ENCODE measurements at places on chromosomes 16 and 17. TPM values are rescaled to one million over a fixed set of nuclear protein-coding genes. Genes with fewer than 3 reads are reported as not detected.

DNA sequence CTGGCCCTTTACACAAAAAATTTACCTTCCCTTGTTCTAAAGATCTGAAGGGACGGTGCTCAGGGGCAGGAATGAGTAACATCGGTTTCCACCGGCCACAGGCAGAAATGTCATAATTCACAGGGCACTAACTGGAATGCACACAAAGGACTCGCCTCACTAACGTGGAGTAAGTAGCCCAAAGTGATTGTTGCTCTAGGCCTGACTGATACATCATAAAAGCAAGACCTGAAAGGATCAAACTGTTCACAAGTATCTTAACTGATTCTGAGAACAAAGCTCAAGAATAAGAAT, 8.9 kb upstream of the TCF25 start:
- H3K4me3 ChIP-seq = no peak overlapping the region
- peaks cover 18% of the 10 kb centered on the region for H3K4me1 ChIP-seq
- H3K27ac ChIP-seq = peak overlapping the region; percentile 66
- H3K27me3 ChIP-seq = no peaks in the 10 kb centered on the region

DNA sequence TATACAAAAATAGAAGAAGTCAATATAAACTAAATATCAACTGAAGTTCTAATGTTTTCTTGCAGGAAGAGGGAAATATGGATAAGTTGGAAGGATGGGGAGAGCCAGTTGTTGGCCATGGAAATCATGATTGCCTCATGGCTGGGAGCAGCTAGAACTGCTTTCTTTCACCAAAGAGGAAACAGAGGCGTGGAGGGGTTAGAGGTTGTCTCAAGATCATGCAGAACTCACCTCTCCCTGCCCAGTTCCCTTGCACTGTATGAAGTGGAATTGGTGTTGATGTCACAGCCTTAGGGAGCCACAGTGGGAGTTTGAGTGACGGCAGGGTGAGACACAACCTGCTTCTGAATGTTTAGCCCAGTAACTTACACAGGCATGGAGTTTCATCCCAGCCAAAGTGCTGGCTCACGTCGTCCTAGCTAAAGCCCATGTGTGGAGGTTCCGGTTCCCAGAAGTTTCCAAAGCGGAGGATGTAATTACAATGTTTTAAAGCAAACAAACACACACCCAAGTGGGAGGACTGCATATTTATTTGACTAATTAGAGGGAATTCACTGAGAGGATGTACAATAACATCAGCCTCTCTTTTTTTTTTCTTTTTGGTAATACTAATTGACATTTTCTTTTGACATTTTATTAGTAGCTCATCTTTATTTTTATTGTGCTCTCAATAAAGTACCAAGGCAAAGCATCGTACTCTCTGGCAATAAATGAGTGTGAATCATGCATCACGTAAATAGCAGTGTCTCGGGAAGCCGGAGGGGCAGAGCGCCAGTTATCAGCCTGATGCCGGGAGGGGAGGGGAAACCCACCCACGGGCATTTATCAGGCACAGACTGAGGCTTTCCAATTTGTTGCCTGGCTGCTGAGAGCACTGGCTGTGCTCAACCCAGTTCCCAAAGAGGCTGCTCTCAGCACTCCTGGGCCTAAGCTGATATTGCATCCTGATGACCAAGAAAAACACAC, 118.7 kb upstream of the CDH5 start:
- H3K27ac ChIP-seq = no peak overlapping the region
- H3K4me3 ChIP-seq = no peak overlapping the region
- ATAC-seq = peak; percentile 73
- H3K27me3 ChIP-seq = no peaks in the 10 kb centered on the region

DNA sequence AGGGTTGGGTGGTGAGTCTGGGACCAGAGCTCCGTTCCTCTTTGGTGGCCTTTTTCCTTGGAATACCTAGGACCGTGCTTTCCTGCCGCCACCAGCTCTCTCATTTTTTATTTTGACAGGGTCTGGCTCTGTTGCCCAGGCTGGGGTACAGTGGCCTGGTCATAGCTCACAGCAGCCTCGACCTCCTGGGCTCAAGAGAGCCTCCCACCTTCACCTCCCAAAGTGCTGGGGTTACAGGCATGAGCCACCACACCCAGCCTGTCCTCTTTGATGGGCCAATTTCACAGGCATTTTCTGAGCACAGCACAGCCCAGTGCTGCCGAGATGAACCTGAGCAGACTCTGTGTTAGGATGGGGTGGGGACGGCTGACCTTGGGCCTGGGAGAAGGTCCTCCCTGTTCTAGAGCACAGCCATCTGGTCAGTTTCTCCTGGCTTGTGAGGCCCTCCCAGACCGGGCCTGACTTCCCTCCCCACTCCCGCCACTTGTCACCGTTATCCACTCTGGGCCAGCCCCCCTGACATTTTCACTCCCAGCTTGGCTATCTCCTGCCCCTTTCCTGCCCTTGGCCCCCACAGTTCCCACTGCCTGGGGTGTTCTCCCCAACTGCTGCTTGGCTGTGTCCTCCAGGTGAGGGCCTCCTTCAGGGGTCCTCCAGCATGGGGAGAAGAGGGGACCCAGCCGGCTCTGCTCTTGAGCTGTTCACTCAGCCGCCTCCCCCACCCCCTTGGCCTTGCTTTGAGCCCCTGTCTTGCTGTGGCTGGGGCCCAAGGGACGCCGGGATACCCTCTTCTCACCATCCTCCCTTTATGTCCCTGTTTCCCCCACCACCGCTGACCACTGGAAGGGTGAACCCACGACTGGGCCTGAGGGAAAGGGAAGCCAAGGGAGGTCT, 5.0 kb downstream of the ADCY7 start:
- H3K4me1 ChIP-seq = no peaks in the 10 kb centered on the region
- H3K36me3 ChIP-seq = no peaks in the 10 kb centered on the region
- H3K27ac ChIP-seq = no peak overlapping the region
- ATAC-seq = no peak
- no peak overlapping the region for H3K4me3 ChIP-seq
- no peaks in the 10 kb centered on the region for H3K27me3 ChIP-seq

DNA sequence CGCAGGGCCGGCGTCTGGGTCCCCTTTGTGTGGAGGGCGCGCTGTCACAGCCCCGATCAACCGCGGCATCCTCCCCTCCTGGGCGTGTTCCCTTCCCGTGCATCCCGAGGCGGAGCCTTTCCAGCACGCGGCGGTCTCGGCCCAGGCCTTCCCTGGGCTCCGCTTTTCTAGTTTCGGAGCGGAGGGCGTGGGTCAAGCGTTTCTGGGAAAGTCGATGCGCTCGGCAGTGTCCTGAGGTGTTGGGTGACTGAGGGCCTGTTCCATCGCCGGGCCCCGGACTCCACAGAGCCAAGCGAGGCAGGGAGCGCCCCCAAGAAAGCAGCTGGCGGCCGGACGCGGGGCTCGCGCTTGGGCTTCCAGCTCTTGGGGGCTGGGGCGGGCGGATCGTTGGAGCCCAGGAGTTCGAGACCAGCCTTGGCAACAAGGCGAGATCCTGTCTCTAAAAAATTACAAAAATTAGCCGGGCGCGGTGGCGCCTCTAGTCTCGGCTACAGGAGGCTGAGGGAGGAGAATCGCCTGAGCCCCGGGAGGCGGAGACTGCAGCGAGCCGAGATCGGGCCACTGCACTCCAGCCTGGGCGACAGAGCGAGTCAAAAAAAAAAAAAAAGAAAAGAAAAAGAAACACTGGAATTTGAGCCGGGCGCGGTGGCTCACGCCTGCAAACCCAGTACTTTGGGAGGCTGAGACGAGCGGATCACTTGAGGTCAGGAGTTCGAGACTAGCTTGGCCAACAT, 806 bp downstream of the IFT140 start:
- H3K36me3 ChIP-seq = peaks cover 18% of the 10 kb centered on the region
- H3K27me3 ChIP-seq = no peaks in the 10 kb centered on the region
- ATAC-seq = peak; percentile 8
- peak overlapping the region; percentile 88 for H3K27ac ChIP-seq
- peak overlapping the region; percentile 53 for H3K4me3 ChIP-seq
- peaks cover 56% of the 10 kb centered on the region for H3K4me1 ChIP-seq

DNA sequence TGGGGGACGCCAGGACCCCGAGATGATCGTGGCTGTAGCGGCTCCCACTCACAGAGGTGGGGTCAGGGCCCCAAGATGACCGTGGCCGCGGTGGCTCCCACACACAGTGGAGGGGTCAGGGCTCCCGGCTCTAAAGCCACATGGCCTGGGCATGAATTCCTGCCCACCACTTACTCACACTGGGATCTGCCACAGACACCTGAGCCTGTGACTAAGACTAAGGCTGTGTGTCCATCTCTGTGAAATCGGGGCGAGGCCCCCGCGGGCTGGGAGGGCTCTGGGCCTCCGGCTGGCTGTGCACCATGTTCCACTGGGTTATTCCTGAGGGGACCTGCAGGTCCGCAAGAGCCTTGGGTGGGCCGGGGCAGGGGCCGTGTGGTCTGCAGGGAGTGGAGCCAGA, 18.5 kb downstream of the ZFPM1 start:
- no peak for ATAC-seq
- H3K27ac ChIP-seq = no peak overlapping the region
- H3K4me1 ChIP-seq = peaks cover 8% of the 10 kb centered on the region
- H3K36me3 ChIP-seq = no peaks in the 10 kb centered on the region

- H3K4me3 ChIP-seq = no peak overlapping the region
- H3K36me3 ChIP-seq = no peaks in the 10 kb centered on the region
- peaks cover 52% of the 10 kb centered on the region for H3K27me3 ChIP-seq
- H3K27ac ChIP-seq = no peak overlapping the region
- H3K4me1 ChIP-seq = no peaks in the 10 kb centered on the region
- ATAC-seq = no peak
Observed at GRCh38 chr17:6365200-6365943, 69.5 kb downstream of the AIPL1 start.

DNA sequence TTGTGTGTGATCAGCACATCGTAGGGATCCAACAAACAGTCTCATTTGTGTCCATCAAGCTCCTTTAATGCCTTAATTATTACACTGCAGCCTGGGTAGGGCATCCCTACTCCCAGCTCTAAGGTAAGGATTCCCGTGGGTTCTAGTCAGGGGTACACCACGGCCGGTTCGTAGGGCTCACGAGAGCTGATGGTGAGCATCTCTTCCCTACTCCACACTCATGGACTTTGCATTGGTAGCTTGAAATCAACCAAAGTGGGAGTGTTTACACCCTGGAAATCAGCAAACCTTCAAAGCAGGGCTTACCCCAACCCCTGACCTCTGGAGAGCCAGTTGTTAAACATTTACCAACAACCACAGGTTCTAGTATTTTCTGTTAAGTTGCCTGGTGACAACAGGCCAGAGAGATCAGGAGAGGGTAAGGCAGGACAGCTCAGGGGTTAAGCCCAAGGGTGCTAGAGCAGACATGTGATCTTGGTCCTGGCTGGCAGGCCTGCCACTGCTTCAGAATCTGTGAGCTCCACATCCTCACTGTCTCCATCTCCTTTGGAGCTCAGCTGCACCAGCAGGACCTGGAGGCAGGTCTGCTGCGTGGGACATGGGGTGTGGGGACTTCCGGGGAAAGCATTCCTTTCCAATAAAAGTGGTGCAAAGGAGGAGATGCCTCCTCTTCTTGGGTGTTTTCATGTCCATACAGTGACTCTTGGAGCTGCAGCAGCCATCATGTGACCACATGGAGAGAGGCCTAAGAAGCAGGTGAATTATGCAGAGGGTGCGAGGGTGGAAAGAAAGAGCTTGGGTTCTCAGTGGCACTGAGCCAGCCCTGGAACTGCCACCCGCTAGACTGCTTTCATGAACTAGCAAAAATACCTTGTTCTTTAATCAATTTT, 36.1 kb upstream of the ZCCHC14 start:
- H3K36me3 ChIP-seq = no peaks in the 10 kb centered on the region
- H3K4me1 ChIP-seq = no peaks in the 10 kb centered on the region
- no peak overlapping the region for H3K27ac ChIP-seq
- no peak overlapping the region for H3K4me3 ChIP-seq
- H3K27me3 ChIP-seq = peaks cover 32% of the 10 kb centered on the region

- H3K36me3 ChIP-seq = no peaks in the 10 kb centered on the region
- no peak overlapping the region for H3K27ac ChIP-seq
- peaks cover 16% of the 10 kb centered on the region for H3K27me3 ChIP-seq
Observed at GRCh38 chr16:68403704-68404103, 44.6 kb downstream of the SMPD3 start.

DNA sequence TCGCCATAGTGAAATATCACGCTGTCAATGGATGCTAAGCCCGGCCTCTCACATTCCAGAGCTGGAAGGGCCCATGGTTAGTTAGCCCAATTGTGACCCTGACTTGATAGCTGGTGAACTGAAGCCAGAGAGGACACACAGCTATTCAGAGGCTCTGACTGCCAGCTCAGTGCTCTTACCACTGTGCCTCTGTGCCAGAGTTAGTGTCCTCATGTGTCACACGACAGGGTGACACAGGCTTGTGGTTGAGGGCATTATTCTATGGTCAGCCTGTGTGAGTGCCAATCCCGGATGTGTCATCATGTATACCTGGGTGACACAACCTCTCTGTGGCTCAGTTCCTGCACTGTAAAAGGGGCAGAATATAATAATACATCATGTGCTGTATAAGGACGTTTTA, 2.5 kb upstream of the MT1X start:
- ATAC-seq = no peak
- H3K27me3 ChIP-seq = peaks cover 23% of the 10 kb centered on the region
- H3K4me3 ChIP-seq = no peak overlapping the region
- no peaks in the 10 kb centered on the region for H3K36me3 ChIP-seq

DNA sequence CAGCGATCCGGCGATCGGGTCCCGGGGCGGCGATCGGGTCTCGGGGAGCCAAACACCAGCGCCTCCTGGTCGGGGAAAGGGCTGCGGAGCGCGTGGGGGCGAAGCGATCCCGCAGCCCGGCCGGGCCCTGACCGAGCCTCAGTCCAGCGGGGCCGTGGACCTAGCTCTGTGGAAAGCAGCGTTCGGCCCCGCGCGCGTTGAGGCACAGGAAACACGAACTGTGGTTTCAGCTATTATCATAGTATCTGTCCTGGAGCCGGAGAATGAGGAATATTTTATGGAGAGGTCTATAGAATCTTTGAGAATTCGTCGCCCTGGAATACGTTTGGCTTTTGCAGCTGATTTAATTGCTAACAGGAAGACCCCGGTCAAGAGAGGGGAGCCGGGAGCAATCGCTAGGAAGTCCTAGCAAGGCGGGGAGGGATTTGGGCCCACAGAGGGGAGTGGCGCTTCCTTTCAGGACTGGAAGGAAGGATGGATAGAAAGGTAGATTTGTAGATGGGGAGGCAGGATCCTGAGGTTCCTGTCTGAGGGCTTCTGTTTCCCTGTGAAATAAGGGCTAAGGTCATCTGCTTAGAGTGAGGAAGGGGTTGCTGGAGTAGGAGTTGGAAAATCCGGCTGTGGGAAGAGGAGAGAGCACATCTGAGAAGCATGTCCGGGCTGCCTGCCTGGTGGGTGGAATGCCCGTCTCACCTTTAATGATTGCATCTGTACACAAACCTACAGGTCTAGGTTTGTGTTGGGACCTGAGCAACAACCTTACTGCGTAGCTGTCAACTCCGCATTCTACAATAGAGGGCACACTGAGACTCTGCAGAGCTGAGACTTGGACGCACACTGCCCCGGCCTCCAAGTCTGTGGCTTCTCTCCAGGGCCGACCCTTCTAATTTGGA, 770 bp downstream of the CCNF start:
- H3K27ac ChIP-seq = peak overlapping the region; percentile 84
- peaks cover 20% of the 10 kb centered on the region for H3K4me1 ChIP-seq
- peak overlapping the region; percentile 91 for H3K4me3 ChIP-seq
- ATAC-seq = no peak
- no peaks in the 10 kb centered on the region for H3K27me3 ChIP-seq

- peaks cover 75% of the 10 kb centered on the region for H3K36me3 ChIP-seq
- no peaks in the 10 kb centered on the region for H3K4me1 ChIP-seq
- ATAC-seq = no peak
- no peaks in the 10 kb centered on the region for H3K27me3 ChIP-seq
- H3K27ac ChIP-seq = no peak overlapping the region
- H3K4me3 ChIP-seq = no peak overlapping the region
Observed at GRCh38 chr16:67883146-67883871, 1.4 kb upstream of the NRN1L start.

The WNT3 gene
- total RNA-seq = 0.67 TPM

The TAC4 gene
- total RNA-seq = not detected

The ATP2A3 gene
- total RNA-seq = 16.7 TPM
